ENCODE measurements at places on chromosomes 7 and 10.

DNA sequence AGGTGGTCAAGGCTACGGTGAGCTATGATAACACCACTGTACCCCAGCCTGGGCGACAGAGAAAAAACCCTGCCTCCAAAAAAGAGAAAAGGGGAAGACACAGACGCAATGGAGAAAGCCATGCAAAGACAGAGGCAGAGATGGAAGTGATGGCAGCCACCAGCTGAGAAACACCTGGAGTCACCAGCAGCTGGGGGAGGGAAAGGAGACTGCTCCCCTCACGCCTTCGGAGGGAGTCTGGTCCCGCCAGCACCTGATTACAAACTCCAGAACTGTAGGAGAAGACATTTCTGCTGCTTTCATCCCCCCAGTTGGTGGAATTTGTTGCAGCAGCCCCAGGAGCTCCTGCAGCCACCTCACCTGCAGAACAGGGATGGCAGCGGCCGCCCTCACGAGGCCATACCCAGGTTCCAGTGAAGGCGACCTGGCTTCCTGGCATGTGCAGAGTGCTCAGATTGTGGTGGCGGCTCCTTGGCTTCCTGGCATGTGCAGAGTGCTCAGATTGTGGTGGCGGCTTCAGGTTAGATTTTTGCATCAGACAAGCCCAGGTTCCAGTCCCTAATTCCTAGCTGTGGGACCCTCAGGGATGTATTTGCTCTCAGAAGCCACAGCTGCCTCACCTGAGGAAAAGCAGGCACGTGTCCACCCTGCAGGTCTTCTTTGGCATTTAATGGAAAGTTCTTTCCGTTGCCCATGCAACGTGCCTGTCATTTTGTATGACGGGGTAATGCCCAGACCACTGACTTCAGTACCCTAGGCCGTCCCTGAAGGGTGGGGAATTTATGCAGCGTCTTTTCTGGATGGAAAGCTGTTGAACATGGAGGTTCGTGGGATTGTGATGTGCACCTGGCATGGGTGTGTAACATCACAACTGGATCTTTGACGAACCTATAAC, 182.9 kb downstream of the EBF3 start:
- DNase-seq = no peak

GRCh38 chr7:113099284-113099919, 12.8 kb upstream of the GPR85 start:
- DNase-seq = no peak

GRCh38 chr7:102152672-102153598, 133.7 kb upstream of the SH2B2 start:
- no peak for DNase-seq

- no peak for DNase-seq
These were observed 14.3 kb downstream of the TES start for GRCh38 chr7:116224492-116225098.

GRCh38 chr7:51949726-51950644, 633.4 kb upstream of the COBL start:
- peak; percentile 33 for DNase-seq

DNA sequence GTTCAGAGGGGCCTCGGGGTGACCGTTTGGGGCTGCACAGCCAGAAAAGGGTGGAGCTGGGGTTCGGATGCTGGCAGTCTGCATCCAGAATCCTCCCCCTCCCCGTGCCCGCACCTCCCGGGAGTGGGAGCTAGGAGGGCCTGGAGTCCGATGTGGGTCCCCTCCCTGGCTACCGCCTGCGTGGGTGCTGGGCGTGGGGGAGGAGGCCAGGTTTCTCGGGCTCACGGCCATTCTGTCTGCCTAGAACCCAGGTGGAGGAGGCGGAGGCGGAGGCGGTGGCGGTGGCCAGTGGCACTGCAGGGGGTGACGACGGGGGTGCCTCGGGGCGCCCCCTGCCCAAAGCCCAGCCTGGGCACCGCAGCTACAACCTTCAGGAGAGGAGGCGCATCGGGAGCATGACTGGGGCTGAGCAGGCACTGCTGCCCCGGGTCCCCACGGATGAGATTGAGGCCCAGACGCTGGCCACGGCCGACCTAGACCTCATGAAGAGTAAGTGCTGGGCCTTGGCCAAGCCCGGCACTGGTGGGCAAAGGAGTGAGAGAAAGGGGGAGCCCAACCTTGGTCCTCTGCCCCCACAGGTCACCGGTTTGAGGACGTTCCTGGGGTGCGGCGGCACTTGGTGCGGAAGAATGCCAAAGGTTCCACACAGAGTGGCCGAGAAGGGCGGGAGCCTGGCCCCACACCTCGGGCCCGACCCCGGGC, 7.0 kb downstream of the SLC4A2 start:
- DNase-seq = no peak

DNA sequence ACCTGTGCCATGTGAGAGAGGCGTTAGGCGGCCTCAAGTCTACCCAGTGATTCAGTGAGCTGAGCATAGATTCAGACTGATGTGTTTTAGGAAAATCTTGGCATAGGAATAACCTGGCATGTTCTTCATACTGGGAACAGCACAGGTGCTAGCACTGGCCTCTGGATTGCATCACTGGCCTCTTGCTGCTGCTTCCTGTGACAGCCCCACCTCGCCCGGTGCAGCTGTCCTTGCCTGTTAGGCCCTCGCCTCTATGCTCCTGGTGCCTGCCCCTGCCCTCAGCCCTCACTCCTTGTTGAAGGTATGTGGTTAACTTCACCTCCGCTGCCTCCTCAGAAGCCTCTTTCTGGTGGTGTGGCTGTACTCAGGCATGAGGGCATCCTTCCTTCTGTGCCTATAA, 46.2 kb downstream of the BLNK start:
- DNase-seq = no peak

Data from NCI-H1930 (cell line).